ENCODE measurements at places on chromosomes 16 and 17.

DNA sequence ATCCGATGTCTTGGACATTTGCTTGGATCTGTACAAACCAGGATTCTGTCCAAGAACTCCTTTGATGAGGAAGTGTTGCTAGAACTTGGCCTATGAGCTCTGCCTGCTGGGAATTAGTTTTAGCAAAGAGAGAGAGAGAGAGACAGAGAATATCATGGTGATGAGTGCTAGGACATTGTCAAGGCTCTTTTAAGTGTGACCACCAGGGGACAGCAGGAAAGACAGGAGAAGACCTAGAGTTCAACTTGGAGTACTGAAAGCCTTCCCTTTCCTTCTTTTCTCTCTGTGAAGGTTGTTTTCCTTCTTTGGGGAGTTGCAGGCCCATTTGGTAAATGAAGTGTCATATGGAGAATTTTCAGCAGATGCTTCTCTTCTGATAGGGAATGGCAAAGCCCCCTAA, 389.2 kb upstream of the HSBP1 start:
- no peak for DNase-seq

DNA sequence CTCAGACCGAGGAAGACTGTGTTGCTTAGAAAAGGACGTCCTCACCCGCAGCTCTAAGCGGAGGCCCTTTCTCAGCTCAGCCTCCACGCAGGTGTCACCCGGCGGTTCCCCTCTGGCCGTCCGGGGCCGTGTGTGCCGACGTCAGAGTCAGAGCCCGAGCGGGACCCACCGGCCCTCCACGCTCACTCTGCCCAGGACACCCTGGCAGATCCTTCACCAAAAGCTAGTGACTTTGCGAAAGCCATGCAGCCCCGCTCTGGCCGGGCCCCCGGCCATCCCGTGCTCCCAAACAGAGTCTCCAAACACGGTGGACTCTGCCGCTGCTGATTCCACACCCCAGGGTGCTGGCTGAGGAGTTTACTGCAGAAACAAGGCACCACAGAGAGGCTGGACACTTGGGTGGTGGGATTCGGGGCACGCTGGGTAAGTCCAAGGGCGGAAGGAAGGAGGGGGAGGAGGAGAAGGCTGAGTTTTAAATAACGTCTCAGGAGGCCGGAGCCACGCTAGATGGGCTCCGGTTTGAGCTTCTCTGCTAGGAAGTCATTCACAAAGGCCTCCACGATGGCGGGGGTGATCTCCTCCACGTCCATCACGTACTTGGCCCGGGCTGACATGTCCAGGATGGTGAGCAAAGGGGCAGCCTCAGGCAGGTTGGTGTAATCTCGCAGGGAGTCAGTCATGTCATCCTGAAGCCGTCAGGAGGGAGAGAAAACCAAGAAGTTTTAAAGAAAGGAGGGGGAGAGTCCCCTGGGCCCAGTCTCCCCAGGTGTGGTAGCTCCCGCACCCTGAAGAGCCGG, 18.5 kb downstream of the MRM3 start:
- no peak for DNase-seq

DNA sequence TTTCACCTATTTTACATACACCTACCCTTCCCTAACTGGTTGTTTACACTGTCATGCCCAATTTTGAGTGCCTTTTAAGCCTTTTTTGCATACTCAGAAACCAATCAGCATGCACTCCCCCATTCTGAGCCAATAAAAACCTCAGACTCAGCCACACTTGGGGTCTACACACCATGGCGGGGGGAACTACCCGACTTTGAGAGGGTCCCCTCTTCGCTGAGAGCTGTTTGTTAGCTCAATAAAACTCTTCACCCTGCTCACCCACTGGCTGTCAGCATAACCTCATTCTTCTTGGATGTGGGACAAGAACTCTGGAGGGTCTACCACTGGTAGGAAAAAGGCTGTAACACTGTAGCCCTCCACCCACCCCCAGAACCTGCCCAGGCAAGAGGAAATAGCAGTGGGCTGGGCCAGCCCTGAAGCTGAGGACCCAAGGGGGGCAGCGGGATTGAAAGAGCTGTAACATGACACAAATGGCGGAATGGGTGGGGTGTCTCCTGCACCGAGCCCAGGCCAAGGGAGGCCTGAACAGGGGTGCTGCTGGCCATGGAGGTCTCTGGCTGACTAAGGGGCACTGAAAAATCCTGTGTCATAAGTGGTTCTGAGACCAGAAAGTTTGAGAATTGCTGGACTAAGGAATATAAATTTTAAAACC, 3.0 kb upstream of the FLYWCH2 start:
- DNase-seq: no peak

GRCh38 chr17:70558821-70559220, 389.5 kb downstream of the KCNJ2 start:
- no peak for DNase-seq

- no peak for DNase-seq
These were observed 1904.1 kb downstream of the TP53TG3F start for GRCh38 chr16:35363510-35363909.

All from sigmoid colon (tissue), 7 donors.